RPMI7951 (cell line): ENCODE measurements at places on chromosomes 16 and 17.

DNA sequence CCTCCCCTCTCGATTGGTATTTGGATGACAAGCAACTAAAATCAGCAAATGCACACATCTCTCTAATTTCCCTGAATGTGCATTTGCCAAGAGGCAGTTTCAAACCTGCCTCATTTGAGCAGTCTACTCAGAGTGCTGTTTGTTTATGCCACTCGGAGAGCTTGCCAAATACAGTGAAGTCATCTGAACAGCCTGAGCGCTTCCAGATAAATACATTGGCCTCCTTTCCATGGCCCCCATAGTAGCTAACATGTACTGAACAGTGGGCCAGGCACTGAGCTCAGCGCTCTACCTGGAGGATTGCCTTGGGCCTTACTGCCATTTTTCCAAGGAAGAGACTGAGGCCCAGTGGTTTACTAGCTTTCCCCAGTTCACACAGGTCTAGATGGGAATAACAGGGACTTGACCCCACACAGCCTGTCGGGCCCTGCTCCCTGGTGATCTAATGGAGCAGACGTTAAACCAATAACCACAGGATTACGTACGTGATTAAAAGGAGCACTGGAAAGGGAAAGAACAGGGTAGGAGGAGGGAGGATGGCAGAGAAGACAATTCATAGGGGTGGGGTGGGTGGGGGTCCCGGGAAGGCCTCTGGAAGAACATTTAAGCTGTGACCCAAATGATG is 18.7 kb upstream of the ANKRD40CL start:
- no peak for DNase-seq

DNA sequence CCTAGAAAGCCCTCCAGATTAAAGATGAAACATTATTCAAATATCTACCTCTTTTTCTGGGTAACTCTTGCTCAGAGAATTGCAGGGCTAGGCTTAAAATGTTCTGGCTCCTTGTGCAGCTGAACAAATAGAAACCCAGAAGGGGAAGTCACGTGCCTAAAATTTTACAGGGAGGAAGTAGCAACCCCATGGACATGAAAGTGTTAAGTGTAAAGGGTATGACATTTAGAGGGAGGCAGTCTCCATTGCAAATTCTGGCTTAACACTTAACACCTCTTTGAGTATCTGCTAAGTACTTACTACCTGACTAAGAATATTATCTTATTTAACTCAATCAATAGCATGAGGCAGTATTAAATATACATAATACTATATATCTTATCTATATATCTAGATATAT is 376.1 kb upstream of the ERCC4 start:
- no peak for DNase-seq

- DNase-seq = no peak
Observed at GRCh38 chr17:32626379-32626791, 139.6 kb downstream of the CDK5R1 start.

- DNase-seq = no peak
Observed at GRCh38 chr17:58614859-58615459, 76.9 kb downstream of the TEX14 start.

GRCh38 chr17:60439501-60439900 is 17.2 kb downstream of the CHCT1 start:
- no peak for DNase-seq

- DNase-seq = peak; percentile 60
Observed at GRCh38 chr17:41518789-41519449, at the start of gene KRT15. TSS of gene KRT15 (minus strand) at chr17:41518890. CDS start at chr17:41518827, 63 bp downstream.

- DNase-seq = no peak
Observed at GRCh38 chr17:41064301-41064700, 1.4 kb downstream of the KRTAP2-4 start.
